ENCODE measurements at places on chromosomes 2 and 18.
A peak's percentile ranks its signal among the peaks of the same experiment; 100 is the strongest.

GRCh38 chr2:113202305-113203216 lies 28.8 kb downstream of the PSD4 start:
- DNase-seq: no peak

GRCh38 chr2:15614545-15615300 lies 23.1 kb downstream of the DDX1 start:
- no peak for DNase-seq

GRCh38 chr2:114011713-114012112 lies 121.8 kb downstream of the ACTR3 start:
- no peak for DNase-seq

DNA sequence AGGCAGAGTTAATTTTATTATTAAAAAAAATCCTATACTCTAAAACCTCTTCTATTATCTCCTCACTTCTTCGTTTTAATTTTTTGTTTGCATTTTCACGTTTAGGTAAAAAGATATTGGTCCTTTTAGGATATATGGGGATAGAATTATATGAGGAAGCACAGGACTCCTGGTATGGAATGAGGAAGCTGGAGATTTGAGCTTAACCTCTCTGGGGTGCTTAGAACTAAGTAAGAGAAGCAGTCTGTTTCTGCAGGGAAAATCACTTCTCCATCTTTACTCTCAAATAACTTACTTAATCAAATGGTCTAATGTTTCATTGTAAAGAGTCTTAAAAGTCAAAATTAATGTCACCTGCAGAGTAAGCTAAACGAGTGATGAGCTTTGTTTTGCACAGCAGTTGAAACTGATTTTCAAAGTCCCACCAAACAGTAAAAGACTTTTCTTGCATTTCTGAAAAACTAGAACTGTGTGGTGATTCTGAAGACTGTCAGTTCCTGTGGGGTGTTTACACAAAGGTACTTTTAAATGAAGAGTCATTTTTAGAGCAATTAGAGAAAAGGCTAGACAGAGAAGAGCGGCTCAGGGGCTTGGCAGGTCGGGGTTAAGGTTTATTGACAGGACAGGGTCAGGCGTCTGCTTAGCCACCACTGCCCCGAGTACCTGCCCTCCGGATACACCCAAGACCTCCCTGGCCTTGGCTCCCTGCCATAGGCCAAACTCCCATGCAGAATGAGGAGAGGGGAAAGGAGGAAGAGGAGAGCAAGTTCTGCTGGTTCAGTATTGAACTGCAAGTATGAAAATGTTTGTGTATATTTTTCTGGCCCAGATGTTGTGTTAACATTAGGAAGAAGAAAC lies 21.6 kb downstream of the METAP1D start:
- DNase-seq: no peak

GRCh38 chr18:37570336-37570930 lies 4.8 kb upstream of the CELF4 start:
- DNase-seq: no peak

- no peak for DNase-seq
Measured at GRCh38 chr2:136325844-136326331, 207.9 kb upstream of the CXCR4 start.

DNA sequence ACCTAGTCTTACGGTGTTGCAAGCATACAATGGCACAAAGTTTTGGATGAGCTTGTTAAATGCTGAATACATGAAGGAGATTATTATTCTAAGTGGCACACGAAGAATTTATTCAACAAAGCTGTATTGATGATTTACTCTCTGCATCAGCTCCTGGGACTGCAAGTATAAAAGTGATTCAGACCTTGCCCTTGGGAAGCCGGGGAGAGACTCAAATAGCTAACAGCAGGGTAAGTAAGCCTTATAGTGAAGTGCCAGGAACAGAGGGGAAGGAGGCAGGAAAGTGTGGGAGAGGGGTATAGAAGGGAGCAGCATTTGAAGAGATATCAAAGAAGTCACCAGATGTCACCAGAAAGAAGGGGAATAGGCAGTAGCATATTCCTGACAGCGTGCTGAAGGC lies 115.4 kb downstream of the MCFD2 start:
- no peak for DNase-seq

DNA sequence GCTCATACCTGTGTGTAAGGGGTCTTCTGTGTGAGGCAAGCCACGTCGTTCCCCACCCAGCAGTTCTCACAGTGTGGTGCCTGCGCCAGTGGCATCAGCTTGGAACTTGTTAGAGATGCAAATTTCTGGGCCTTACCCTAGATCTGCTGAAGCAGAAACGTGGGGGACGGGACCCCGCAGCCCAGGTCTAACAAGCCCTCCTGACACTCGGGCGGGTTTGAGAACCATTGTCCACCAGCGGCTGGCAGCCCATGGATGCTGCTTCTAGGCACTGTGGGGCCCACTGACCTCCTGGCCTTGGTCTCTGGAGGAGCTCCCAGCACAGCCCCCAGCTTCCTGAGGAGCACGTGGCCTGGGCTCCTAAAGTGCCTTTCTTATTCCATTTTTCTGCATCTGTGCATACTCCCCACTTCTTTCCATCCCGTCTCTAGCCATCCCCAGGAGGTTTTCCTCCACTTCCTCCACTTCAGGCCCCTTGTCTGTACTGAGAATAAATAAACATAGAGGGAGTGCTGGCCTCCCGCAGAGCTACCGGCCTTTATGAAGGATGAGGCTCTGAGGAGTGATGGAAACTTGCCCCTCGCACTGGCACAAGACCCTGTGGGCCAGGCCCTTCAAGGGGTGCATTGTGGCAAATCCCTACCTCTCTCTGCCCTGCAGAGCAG lies 94.3 kb downstream of the GALR1 start:
- no peak for DNase-seq

GRCh38 chr2:175004980-175005732 lies at the start of gene CHN1:
Gene CHN1 (minus strand): TSS chr2:175005381. CDS start chr2:175004912, 469 bp downstream.
- DNase-seq: peak; percentile 45

DNA sequence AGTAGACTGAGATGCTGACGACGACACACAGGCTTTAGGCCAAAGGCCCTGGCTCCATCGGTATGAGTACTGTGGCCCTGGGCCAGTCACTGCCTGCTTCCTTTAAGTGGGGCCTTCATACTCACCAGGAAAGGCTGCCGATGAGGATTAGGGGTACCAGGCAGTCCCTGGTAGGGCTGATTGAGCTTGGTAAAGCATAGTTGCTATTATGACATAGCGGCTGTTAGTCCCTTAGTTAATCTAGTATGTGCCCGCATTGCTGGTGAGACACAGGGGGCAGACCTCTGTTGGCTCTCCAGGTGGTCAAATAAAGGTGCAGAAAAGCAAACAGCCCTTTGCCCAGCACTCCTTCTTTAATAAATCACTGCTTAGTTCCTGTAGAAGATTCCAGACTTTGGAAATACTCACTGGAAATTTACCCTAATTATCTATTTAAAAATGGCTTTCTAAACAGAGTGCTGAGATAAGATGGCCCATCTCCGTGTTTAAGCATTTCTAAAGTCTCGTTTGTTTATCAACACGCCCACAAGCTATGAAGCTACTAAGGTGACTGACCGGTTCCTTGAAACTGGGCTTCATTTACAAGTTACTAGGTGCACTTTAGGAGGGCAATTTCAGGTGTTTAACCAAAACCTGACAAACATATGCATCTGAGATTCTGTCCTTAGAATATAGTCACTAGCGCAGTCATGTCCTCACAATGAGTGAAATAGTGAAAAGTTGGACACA lies 8.7 kb upstream of the BIN1 start:
- no peak for DNase-seq

GRCh38 chr18:58251416-58251815 lies 207.4 kb downstream of the NEDD4L start:
- DNase-seq: no peak

DNA sequence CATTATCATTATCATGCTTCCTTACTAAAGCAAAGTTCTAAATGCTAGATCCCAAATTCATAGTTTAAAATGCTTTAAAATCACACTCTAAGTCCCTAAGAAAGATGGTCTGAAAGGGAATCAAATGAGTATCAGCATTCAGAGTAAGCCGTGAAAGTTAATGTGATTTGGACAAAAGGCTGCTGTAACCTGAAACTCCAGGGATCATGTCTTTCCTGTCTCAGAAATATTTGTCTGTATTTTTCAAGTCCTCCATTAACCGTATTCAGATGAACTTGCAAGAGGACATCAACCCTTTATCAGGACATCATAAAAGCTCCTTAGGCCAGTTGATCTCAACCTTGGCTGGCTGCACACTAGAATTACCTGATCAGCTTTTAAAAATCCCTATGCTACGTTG lies 324.3 kb upstream of the PKDCC start:
- no peak for DNase-seq

GRCh38 chr2:6823111-6823510 lies 42.6 kb downstream of the CMPK2 start:
- no peak for DNase-seq

GRCh38 chr18:9547782-9548181 lies 66.6 kb downstream of the PPP4R1 start:
- DNase-seq: no peak

DNA sequence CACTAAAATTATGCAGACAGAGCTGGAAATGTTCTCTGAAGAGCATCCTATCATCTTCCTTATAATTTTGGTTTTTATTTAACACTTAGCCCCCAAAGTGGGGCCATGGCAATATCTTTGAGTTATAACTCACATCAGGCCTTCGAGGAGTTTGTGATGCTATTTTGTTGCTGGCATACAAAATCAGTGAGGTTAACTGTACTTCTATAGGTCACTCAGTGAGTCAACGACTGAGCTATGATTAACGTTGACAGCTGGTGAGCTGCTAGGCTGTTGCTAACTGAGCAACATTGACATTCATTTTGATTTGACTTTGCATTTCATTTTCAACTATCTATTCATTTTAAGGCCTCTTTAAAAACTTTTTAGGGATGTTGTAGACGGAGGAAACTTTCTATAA lies 50.0 kb downstream of the GPD2 start:
- DNase-seq: no peak

GRCh38 chr18:76489081-76489480 lies 6.0 kb downstream of the ZNF516 start:
- DNase-seq: no peak

DNA sequence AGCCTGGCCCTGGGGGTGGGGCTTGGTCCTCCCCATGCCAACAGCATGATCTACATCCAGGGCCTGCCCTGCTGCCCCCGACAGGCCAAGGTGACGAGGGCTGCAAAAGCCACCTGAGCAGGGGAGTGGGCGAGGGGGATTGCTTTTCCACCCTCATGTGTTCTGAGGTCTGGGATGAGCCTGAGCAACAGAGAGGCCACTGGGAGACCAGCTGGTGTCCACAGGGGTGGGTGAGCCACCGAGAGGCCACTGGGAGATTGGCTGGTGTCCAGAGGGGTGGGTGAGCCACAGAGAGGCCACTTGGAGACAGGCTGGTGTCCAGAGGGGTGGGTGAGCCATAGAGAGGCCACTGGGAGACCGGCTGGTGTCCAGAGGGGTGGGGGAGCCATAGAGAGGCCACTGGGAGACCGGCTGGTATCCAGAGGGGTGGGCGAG lies 147.4 kb upstream of the GPC1 start:
- DNase-seq: no peak

GRCh38 chr2:189901664-189902063 lies 117.4 kb downstream of the PMS1 start:
- DNase-seq: no peak

- no peak for DNase-seq
Measured at GRCh38 chr2:149595056-149595963, 7.7 kb upstream of the MMADHC start.

- DNase-seq: no peak
Measured at GRCh38 chr18:35161485-35161884, 79.3 kb upstream of the ZNF397 start.

GRCh38 chr18:39841482-39842365 lies 2113.3 kb upstream of the PIK3C3 start:
- peak; percentile 52 for DNase-seq

GRCh38 chr2:222034058-222034457 lies 264.7 kb downstream of the PAX3 start:
- DNase-seq: no peak

DNA sequence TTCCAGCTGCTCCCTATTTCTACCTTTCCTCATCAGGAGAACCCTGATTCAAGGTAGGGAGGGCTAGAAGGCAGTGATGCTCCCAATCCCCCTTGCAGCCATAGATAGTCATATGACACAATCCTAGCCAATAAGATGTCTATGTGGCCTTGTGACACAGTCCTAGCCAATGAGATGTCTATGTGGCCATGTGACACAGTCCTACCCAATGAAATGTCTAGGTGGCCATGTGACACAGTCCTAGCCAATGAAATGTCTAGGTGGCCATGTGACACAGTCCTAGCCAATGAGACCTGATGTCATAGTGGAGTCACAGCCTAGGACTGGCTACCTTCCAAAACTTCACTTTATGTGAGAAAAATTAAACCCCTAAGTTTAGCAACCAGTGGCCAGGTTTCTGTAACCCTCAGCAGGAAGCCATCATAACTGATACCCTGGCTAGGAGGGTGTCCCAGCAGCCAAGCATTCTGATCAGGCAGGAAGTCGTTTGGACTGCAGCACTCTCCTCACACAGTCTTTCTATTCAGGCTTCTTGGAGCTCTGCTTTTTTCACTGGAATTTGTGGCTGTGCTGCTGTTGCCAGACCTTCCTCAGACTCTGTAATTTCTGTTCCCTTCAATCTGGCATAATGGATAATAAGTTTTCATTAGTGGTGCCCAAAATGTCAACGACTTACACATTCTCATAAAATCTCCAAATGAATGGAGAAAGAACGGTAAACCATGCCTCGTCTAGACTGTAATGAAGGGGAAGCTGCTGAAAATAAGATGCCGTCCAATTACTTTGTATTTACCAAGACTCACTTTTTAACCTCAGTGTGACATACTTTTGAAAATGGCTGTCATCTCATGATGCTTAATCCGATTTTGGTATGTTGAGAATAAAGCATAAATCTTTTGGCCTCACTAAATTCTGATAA lies 165.0 kb upstream of the NCKAP5 start:
- no peak for DNase-seq
